ENCODE measurements at places on chromosomes 5 and 9. TPM values are rescaled to one million over a fixed set of nuclear protein-coding genes. Genes with fewer than 3 reads are reported as not detected.

GRCh38 chr5:54825005-54825404 lies 160.4 kb downstream of the ESM1 start:
- DNase-seq, result no peak

DNA sequence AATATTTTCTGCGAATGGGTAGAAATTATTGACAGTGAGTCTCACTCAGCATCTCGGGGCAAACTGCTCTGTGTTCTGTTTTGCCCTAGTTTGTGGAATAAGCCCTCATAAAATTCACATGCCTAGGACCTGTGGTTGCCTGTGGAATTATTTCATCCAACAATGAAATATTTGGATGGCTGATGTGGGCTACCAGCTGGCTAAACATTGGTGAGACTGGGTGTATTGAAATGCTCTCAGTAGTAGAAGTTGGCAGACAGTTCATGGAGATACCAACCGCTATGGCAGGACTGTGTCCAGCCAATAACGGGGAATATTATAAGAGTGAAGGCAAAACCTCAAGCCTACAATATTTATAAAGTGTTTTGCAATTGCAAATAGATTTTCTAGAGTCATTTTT lies 344.1 kb upstream of the RPS23 start:
- no peak for DNase-seq

GRCh38 chr9:37534901-37535300 lies 41.3 kb downstream of the FBXO10 start:
- DNase-seq, result no peak

GRCh38 chr9:12516031-12516430 lies 177.2 kb upstream of the TYRP1 start:
- DNase-seq, result no peak

Gene OSMR
- total RNA-seq, result not detected

- DNase-seq, result no peak
These were observed 46.8 kb downstream of the ITGA2 start for GRCh38 chr5:53035868-53036381.
